ENCODE measurements at places on chromosomes 12 and 14.

DNA sequence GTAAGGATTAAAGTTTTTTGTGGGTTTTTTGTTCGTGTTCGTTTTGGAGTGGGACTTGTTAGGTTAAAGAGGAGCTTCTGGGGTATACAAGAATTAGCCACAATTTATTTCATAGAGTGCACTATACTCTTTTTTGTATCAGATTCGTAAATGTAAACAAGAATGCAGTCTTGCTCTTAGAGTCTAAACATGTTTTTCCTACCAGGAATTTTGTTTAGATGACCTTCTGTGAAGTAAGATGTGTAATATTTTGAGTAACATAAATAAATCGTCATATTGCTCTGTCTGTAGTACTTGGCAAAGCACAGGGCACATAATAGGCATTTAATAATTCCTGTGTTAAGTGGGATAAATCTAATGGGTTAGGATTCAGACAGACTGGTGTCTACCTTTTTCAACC lies 9.6 kb downstream of the CNOT2 start:
- DNase-seq, result no peak

GRCh38 chr12:6327229-6328041 lies 14.4 kb downstream of the TNFRSF1A start:
- no peak for DNase-seq

GRCh38 chr12:116693286-116694227 lies 44.3 kb downstream of the SPRING1 start:
- DNase-seq, result no peak

GRCh38 chr12:19527866-19528265 lies 88.6 kb downstream of the AEBP2 start:
- no peak for DNase-seq

DNA sequence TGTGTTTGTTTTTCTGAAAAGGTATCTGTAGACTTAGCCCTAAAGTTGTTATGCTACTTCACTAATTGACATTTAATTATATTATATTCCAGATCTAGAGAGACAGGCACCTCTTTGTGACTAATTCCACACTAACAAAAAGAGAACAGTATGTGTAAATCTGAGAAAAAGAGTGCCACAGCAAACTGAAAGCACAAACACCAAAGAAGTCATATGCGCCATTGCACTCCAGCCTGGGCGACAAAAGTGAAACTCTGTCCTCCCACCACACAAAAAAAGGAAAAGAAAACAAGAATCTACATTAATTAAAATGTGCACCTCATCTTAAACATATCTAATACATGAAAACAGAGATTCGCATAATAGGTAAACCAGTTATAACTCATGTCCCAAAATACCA lies 4.4 kb upstream of the CSRNP2 start:
- no peak for DNase-seq

DNA sequence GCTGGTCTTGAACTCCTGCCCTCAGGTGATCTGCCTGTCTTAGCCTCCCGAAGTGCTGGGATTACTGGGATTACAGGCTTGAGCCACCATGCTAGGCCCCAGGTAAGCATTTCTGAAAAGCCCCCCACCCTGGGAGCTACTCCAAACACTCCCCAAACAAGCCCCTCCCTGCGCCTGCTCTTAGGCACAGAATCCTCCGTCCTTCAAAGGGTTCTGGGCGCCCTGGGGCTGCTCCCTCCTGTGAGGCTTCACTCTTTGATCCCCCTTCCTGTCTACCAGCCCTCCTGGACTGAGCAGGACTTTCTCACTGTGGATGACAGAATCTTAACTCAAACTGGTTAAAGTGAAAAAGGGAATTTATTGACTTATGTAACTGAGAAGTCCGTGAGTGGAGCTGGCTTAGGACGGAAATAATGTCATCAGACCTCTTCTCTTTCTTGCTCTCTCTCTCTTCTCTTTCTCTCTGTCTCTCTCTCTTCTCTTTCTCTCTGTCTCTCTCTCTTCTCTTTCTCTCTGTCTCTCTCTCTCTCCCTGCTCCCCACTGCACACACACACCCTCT lies 66.9 kb upstream of the CLMN start:
- DNase-seq, result no peak

DNA sequence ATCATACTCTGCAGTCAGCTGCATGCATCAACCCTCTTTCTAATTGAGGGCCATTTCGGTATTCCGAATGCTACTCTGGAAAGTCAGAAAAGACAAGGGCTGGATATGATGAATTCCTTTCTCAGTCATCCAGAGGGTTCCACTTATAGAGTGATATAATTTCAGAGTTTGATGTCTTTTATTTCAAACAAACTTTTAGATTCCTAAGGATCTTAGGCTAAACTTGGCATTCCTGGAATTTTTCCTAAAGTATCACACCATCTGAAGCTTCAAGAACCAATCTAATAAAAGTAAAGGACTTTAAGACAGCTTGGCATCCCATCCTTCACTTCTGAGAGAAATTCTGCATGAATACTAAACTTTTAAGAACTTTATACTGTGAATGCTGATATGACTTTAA lies 69.3 kb upstream of the KCNJ8 start:
- DNase-seq, result no peak

- no peak for DNase-seq
These were observed 3.9 kb upstream of the BLOC1S1 start for GRCh38 chr12:55711786-55712553.

- no peak for DNase-seq
These were observed 34.0 kb downstream of the ALG10B start for GRCh38 chr12:38350342-38351174.

DNA sequence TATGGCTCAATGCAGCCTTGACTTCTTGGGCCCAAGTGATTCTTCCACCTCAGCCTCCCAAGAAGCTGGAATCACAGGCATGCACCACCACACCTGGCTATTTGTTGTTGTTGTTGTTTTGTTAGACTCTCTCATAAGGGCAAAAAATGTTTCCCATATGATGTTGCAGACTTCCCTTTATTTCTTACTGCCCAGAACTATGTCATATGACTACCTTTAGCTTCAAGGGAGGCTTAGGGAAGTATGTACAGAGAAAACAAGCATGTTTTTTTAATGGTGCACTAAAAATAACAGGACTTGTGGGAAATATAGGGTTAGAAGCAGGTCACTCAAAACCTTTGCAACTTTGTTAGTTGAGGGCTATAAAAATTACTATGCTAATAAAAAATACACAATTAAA lies 4.3 kb upstream of the GPR19 start:
- no peak for DNase-seq

DNA sequence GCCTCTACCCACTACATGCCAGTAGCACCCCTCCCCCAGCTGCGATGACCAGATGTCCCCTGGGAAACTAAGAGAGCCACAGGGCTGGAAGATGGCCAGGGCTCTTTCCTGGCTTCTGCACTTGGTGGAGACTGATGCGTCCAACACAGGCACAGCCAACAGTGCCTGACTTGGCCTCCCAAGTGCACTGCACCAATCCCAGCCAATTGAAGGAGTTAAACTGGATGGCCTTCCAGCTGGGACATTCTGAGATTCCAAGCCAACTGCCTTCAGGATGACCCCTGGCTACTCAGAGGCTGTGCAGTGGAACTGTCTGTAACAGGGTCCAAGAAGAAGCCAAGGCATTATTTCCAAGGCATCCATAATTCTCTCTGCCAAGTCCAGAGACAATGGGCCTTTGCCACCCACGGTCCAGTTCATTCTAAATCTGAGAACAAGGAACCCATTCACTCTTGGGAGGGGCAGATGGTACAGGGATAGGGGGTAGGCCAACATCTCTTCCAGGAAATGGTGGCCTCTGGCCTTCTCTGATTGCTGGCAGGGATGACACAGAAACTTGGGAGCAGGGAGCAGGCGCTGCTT lies 35.2 kb downstream of the PRIMA1 start:
- DNase-seq, result no peak

DNA sequence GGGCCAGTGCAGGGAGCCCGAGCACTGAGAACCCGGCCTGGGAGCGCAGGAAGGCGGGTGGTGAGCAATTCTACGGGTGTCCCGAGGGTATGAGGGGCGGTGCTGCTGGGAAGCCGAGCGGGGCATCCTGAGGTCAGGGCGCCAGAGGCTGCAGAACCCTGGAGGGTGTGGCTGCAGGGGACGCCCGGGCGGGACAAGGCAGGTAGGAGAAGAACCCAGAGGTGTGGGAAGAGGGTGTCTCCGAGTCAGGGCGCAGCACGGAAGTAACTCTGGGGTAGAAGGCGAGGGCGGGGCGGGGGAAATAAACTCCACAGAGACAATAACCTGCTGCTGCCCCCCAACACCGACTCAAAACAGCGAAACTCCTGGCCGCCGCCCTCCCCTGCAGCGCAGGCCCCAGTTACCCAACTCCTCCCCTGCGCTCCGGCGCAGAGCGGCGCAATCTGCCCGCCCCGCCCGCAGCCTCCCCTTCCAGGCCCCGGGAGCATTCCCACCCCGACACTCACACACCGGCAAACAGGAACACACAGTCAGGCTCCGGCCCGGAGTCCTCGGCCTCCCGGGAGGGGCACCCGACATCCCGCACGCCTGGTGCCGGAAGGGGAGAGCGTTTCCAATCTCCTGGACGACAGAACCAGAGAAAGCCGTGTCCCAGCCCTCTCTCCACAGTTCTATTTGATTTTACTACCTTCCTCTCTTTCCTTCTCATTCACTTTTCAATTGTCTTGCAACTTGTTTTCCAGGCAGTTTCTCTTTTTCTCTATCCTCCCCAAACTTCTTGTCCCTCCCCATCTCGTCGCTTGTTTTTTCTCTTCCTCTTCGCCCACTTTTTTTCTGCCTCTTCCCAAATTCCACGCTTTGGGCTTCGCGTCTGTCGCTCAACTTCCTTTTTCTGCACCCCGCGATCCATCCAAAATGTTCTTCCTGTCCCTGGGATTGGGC lies 2.4 kb downstream of the HRK start:
- no peak for DNase-seq

DNA sequence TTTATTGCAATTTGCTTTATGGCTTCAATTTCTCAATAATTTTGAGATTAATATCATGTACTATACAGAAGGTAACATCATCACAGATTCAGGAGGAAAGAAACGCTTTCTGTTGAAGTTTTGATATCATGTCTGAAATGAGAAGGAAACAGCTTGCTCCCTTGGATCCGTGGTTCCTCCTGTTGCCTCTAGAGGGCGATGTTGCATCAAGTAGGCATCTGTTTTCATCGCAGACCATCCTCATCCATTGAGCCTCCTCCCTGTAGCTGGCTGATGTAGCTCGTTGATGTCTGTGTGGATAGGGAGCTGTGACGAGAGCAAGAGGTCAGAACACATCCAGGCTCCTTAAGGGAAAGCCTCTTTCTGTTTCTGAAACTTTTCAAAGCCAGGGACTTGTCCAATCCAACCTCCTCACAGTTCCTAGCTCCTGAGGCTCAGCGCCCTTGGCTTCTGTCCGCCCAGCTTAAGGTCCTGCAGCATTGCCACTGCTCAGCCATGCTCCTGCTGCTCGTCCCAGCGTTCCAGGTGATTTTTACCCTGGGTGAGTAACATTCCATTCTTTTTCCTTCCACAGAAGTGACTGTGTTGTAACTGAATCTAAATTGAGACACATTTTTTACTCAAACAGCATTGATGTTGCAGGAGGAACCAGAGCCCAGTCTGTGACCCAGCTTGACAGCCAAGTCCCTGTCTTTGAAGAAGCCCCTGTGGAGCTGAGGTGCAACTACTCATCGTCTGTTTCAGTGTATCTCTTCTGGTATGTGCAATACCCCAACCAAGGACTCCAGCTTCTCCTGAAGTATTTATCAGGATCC lies 304.8 kb upstream of the OR4E1 start:
- DNase-seq, result no peak

DNA sequence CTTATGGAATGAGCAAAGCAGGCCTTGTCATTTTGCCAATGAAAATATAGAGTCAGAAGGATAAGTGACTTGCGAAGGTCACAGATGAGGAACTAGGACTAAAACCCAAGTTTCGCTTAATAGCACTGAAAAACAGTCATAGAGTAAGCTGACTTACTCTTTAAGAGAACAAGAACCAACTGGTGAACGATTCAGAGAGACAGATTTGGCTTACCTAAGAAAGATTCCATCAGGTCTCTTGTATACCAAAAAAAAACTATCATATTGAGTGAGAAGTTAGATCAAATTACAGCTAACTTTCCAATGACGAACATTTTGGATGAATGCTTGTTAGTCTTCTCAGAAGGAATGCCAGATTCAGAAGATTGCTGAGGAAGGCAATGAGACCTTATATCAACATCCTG lies 74.2 kb downstream of the ZFC3H1 start:
- DNase-seq, result no peak

DNA sequence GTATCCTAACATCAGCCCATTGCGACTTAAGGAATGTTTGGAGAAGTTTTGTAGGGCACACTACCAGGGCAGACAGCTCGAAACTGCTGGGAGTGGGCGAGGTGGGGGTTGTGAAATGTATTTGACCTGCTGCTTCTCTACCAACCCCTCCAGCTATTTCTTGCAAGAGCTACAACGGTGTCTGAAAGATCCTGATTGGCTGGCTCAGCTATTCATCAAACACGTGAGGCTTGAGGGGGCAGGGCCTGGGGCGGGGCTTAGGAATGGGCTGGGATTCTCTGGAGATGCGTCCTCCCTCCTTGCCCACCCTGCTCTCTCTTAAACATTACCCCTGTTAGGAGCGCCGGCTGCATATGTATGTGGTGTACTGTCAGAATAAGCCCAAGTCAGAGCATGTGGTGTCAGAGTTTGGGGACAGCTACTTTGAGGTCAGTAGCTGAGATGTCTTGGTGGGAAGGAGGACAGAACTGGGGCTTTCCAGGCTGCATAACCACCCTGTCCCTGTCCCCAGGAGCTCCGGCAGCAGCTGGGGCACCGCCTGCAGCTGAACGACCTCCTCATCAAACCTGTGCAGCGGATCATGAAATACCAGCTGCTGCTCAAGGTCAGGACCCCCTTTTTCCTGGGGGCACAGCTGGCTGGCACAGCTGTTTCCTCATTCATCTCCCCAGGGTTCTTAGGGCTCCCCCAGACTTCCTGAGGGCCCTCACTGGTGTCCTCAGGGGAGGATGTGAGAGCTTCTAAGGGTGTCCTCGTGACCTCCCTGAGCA lies 3.1 kb downstream of the ARHGEF25 start:
- DNase-seq, result no peak

DNA sequence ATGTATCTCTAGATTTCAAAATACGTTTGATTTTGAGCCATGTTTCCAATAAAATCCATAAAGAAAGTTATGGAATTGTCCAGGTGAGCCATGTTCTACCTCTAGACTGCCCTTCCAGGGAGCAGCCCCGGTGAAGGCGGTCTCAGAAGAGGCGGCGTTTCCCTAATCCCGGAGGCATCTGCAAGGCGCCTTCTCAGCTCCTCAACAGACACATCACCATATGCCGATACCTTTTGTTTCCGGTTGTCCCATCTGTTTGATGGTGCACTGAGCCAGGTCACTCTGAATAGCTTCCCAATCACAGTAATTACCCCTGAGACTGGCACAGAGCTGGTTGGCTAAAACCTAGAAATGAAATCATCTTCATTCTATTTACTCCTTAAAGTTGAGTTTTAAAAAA lies 305.5 kb upstream of the FKBP4 start:
- DNase-seq, result no peak

- DNase-seq, result no peak
These were observed 338.3 kb downstream of the DPF3 start for GRCh38 chr14:72555609-72556000.

DNA sequence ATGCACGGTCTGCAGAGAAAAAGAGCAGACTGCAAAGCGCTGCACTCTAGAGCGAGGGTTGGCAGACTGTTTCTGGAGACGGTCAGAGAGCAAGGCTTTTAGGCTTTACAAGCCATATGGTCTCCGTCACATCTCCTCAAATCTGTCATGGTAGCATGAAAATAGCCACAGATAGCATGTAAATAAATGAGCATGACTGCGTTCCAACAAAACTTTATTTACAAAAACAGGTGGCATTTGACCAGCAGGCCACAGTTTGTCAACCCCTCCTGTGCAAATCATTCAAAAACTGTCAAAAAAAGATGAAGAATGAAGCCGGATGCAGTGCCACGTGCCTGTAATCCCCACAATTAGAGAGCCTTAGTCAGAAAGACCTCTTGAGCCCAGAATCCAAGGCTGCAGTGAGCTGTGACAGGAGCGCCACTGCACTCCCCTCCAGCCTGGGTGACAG lies 18.9 kb downstream of the SYNE3 start:
- no peak for DNase-seq

Data from stimulated activated CD8-positive, alpha-beta memory T cell treated with anti-CD3 and anti-CD28 coated beads, Interleukin-7, amount 100 ng/mL, for 24 hours (primary cell).